Posterior vena cava (tissue), 2 donors: ENCODE measurements at places on chromosomes 1 and 21. TPM values are rescaled to one million over a fixed set of nuclear protein-coding genes. Genes with fewer than 3 reads are reported as not detected.

ADGRL4 gene
- 34.1 TPM for total RNA-seq

DNA sequence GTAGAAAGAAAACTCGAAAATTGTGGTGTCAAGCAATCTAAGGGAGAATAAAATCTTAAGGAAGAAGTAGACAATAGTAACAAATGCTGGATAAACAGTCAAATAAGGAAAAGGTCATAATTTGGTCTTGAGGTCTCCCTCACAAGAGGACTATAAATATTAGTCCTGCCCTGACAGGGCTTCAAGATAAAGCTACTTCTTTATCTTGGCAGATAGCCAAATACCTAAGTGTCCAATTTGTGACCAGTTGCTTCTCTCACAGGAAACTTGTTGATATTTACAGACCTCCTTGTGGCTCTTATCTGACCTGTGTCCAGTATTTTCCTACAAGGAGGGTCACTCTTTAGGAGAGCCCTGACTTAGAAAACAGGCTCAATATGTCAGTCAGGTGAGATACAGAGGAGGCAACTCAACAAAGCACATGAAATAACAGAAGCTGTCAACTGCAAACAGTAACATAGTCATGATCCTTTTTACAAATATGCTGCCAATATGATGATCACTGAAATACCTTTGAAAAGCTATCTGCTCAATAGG is 88.8 kb downstream of the TNNI3K start:
- no peak for DNase-seq

UBL4B gene
- 0.19 TPM for total RNA-seq

VPS13D gene
- 96.7 TPM for total RNA-seq

DNA sequence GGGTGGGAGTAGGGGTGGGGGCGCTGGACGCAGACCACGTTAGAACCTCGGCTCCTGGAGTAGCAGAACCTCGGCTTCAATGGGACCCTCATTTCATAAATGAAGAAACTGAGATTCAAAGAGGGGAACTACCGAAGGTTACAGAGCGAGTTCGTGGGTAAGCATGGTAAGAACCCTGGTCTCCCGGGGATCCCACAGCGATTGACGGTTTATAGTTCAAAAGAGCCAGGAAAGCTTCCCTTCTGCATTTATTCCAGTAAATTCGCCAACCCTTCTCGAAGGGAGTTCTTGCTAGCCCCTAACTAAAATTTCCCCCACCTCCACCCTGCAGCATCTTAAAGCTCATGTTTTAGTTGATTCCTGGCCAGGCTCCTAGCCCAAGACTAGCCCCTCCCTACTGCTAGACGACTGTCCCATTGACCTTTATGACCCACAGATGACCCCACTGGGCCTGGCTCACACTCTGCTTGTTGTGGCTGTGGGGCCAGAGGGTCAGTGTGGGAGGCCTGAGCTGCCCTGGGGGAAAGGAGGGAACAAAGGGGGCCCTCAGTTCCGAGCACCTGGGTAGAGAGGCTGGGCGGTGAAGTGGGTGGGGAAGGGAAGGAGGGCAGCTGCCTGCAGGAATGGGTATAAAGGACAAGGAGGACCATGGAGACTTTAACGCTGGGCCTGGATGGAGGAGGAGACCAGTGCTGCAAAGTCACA is 558 bp upstream of the KIF21B start:
- no peak for DNase-seq

- no peak for DNase-seq
Observed at GRCh38 chr1:99636647-99637175, 9.2 kb upstream of the PALMD start.

LIN28A gene
- total RNA-seq, result not detected

GRCh38 chr1:30478799-30479563 is 244.4 kb downstream of the MATN1 start:
- peak; percentile 47 for DNase-seq
